ENCODE measurements at places on chromosomes 1 and 21. TPM values are rescaled to one million over a fixed set of nuclear protein-coding genes. Genes with fewer than 3 reads are reported as not detected.
A peak's percentile ranks its signal among the peaks of the same experiment; 100 is the strongest.

DNA sequence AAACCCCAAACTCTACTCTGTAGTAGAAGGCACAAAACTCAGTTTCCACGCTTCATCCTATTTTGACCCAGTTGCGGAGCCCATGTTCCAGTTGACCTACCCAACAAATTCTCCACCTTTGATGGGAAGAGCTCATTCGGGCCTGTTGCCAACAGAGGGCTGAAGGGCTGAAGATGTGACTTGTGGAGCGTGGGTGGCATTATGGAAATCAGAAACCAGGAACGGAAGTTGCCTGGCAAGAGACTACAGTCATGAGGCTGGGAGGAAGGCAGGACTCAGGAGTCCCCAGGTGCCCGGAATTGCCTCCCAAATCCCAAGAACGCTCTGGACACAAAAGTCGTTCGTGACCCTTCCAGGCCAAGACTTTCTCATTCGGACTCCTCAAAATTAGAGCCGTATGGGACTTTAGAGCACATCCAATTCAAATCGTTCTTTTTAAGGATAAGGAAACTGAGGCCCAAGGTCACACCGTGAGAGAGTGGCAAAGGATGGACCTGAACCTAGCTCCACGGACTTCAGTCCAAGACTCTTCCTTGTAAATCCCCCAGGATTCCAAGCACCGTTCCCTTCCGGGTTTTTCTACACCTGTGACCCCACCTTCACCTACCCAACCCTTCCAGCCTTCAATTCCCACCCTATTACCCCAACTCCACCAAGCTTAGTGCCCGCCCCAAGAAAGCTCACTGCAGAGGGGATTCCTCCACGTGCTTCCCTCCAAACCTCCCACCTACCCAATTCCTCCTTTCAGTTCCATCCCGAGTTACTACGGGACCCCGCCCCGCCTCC, 739 bp downstream of the SMG5 start:
- DNase-seq = no peak

DNA sequence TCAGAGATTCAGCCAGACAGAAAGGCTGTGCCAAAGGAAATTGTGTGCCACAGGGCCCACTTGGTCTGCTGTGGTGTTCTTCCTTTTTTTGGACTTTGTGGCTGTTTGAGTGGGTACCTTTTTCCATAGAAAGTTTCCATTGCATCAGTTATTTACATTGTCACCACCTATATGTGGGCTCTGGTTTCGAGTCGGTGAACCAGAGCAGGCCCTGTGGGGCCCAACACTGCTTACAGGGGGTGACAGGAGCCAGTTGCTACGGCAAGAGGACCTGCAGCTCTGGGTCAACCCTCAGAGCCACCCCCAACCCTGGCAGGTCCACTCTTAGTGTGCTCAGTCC, 157.0 kb upstream of the EDN2 start:
- DNase-seq = no peak

DNA sequence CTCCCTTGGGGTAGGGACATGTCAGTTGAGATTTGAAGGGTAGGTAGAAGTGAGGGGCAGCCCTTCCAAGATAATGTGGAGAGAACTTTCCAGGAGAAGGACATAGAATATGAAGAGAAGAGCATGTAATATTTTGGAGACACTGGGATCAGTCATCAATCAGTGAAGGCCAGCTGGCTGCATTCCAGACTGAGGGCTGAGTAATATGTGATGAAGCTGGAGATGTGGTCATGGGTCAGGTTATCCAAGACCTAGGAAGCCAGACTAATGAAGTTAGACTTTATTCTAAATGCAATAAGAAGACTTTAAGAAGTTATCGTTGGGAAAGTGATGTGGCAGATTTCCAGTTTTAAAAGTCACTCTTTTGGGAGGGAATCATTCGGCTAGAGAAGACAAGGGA, 262.0 kb downstream of the HMCN1 start:
- no peak for DNase-seq

- DNase-seq = no peak
Measured at GRCh38 chr1:54928327-54928726, 41.3 kb upstream of the DHCR24 start.

DNA sequence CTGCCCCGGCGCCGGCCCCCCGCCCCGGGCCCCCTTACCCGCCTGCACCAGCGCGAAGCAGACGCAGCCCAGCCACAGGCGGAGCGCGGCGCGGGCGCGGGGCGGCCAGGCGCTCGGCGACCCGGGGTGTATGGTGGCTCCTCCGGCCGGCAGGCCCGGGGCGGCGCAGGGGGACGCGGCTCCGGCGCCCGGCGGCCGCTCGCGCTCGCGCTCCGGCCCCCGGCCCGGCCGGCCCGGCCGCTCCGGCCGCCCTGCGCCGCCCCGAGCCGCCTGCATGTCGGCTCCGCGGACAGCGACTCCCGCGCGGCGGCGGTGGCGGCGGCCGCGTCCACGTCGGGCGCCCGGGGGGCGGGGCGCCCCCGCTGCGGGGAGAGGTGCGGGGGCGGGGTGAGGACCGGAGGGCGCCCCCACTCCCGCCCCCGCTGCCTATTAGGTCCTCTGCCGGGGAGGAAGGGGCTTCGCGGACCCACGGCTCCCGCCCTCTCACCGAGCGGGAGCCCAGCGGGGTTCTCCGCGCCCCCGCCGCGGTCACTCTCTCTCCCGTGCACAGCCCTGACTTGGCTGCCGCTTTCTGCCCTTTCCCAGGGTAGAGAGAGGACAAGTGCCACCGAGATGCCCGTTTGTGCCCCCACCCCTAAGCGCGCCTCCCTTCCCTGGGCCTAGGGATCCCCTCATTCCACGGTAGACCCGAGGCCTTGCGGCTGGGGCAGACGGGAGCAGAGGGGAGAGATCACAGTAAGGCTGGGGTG, at the start of gene FNDC5:
TSS of gene FNDC5 (minus strand) at position 298 of the 749 bp plus-strand sequence.
- DNase-seq = no peak

DNA sequence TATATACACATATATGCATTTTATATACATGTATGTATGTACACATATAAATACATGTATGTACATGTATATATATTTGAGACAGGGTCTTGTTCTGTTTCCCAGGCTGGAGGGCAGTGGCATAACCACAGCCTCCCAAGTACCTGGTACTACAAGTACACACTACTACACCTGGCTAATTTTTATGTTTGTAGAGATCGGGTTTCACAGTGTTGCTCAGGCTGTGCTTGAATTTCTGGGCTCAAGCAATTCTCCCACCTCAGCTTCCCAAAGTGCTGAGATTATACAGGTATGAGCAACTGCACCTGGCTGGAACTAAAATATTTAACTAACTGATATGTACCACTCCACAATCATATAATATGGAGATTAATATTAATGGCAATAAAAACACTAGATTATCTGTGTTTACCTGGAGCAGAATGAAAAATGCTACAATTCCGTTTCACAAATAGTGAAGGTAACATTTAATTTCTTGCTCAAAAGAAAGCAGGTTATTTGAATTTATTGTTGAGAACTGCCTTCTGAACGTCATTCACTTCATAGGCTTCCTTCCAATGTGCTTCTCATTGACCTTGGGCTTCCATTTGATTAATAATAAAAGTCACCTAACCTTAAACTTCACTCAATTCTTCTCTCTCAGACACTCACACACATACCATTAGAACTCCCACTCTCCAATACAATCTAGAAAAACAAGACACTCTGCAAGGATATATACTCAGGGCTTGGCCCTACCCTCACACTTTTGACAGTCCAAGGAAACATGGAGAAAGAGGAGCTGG, 57.0 kb downstream of the PTGER3 start:
- no peak for DNase-seq

- DNase-seq = peak; percentile 96
Measured at GRCh38 chr1:179310721-179311120, 17.1 kb downstream of the SOAT1 start.

GRCh38 chr1:225362805-225363204, 65.0 kb downstream of the LBR start:
- no peak for DNase-seq

GRCh38 chr1:110070282-110070669, 196 bp downstream of the ALX3 start:
- no peak for DNase-seq

DNA sequence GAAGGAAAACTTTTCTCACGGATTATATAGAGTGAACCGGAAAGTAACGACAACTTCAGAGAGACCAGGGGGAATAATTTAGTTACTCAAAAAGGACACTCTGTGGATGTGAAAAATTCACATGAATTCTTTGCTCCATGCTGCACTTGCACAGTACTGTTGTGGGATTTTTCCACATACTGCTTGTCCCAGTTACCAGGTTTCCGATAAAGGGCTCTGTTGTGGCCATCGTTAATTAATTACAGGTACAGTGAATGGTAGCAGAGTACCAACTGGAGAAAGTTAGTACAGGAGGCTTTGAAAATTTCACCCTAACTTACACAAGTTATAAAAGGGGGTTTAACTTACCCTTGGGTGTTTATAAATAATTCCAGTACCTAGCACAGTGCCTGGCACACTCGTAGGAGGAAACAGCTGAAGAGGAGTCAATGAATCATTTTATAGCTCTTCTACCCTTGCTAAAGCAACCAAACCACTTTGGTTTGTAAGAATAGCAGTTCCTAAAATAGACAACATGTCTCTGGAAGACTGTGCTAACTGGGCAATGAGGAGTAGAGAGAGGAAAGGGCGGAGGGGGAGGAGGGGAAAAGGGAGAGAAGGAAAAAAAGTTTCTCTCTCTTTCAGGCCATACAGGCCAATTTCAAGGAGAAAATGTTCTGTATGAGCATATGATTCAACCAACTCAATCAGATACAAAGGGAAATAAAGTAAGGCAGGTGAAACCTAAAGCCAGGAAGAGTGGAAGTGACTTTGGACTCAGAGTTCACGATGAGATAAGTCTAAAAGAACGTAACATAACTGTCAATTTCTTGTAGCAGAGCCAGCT, 98.3 kb upstream of the MAGI3 start:
- no peak for DNase-seq

GRCh38 chr1:45385302-45385701, 45.1 kb upstream of the MUTYH start:
- no peak for DNase-seq

- DNase-seq = peak; percentile 83
Measured at GRCh38 chr1:234373064-234373958, at the start of gene COA6. TSS of gene COA6 (plus strand) at chr1:234373456. CDS start at chr1:234373467, 11 bp downstream.

DNA sequence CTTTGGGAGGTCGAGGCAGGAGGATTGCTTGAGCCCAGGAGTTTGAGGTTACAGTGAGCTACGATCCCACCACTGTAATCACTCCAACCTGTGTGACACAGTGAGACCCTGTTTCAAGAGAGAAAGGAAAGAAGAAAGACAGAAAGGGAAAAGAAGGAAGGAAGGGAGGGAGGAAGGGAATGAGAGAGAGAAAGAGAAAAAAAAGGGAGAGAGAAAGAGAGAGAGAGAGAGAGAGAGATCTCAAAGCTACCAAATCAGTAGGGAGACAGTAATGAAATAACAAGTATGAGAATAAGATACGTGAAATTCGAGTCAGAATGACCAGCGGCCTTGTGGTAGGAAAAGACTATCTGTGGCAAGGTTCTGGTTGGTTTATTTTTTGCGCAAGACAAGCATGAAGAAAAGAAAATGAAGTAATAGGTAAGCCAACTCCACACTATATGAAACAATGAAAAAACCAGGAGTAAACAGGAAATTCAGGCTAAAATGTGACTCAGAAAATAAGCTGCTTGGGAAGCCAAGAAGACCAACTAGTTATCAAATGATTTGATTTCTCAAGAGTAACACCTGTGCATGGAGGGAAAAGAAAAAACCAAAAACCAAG, 8.9 kb downstream of the MTF1 start:
- no peak for DNase-seq

DNA sequence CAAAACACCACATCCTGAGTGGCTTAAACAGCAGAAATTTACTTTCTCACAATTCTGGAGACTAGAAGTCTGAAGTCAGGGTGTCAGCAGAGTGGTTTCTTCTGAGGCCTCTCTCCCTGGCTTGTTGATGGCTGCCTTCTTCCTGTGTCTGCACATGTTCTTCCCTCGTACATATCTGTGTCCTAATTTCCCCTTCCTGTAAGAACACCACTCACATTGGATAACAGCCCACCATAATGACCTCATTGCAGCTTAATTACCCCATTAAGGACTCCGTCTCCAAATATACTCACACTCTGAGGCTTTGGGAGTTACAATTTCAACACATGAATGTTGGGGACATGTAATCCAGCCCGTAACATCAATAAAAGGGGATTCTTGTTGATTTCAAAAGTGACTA, 23.4 kb downstream of the C8A start:
- DNase-seq = no peak

DNA sequence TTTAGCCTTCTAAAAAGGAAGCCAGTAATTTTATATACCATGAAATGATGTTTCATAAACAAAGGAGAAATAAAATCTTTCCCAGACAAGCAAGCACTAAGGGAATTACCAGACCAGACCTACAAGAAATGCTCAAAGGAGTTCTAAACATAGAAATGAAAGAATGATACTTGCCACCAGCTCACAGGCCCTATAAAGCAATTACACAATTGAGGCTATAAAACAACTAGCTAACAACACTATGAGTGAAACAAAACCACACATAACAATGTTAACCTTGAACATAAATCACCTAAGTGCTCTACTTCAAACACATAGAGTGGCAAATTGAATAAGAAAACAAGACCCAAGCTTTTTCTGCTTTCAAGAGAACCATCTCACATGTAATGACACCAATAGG, 123.8 kb downstream of the BARHL2 start:
- DNase-seq = no peak

- DNase-seq = no peak
Measured at GRCh38 chr1:38037221-38037939, 9.2 kb downstream of the POU3F1 start.

DNA sequence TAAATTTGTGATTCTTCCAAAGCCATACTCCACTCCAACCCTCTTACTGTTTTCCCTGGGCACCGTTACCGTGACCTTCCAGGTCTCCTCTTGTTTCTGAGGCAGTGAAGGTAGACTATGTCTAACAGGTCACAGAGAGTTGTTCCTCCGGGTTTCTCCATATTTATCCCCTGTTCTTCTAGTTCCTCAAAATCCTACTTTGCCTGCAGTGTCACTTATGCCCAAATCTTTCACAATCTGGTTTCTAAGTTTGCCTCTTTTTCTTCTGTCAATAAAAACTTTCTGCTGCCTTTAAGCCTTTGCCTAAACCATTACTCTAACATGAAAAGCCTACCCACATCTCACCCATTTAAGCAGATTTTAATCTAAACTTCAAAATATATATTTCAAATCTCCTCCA, 87.7 kb downstream of the C4BPA start:
- no peak for DNase-seq

DNA sequence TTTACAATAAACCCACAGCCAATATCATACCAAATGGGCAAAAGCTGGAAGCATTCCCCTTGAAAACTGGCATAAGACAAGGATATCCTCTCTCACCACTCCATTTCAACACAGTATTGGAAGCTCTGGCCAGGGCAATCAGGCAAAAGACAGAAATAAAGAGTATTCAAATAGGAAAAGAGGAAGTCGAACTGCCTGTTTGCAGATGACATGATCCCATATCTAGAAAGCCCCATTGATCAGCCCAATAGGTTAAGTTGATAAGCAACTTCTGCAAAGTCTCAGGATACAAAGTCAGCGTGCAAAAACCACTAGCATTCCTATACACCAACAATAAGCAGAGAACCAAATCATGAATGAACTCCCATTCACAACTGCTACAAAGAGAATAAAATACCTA, 235.5 kb downstream of the DPYD start:
- DNase-seq = no peak

PGBD5 gene
- 12.9 TPM for total RNA-seq

RGS8 gene
- not detected for total RNA-seq

GREM2 gene
- not detected for total RNA-seq

SLC6A9 gene
- 4.1 TPM for total RNA-seq

EPHX1 gene
- 20.3 TPM for total RNA-seq

AXDND1 gene
- total RNA-seq = not detected

AMY2B gene
- 2.9 TPM for total RNA-seq

PPIAL4G gene
- total RNA-seq = not detected

LORICRIN gene
- not detected for total RNA-seq

KRTAP13-2 gene
- not detected for total RNA-seq

KCNJ15 gene
- 40.8 TPM for total RNA-seq

LRRN2 gene
- total RNA-seq = 5.4 TPM

PIGM gene
- total RNA-seq = 2.2 TPM

CLK2 gene
- 43.7 TPM for total RNA-seq

All from epithelial cell of proximal tubule (primary cell).